ENCODE measurements at places on chromosomes 2 and 18.

DNA sequence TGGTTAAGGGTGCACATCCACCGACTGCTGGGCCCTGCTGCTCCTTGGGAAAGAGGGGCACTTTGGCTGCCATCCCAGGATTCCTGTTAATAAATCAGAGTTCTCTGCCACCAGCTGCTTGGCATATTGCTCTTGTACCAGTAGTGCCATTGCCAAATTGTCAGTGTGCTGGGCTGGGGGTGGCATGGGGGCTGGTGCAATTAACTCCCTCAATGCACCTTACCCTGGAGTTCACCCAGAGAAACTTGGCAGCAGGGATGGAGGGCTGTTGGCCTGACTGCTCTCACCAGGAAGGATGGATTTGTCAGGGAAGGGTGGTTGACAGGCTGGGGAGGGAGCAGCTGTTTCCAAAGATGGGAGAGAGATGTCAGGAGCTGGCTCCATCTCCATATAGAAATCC is 94.6 kb upstream of the SKOR2 start:
- no peak for DNase-seq

- no peak for DNase-seq
These were observed 388 bp downstream of the DTNA start for GRCh38 chr18:34710458-34710914.

GRCh38 chr2:85008252-85008651 is 37.3 kb downstream of the KCMF1 start:
- DNase-seq = no peak

DNA sequence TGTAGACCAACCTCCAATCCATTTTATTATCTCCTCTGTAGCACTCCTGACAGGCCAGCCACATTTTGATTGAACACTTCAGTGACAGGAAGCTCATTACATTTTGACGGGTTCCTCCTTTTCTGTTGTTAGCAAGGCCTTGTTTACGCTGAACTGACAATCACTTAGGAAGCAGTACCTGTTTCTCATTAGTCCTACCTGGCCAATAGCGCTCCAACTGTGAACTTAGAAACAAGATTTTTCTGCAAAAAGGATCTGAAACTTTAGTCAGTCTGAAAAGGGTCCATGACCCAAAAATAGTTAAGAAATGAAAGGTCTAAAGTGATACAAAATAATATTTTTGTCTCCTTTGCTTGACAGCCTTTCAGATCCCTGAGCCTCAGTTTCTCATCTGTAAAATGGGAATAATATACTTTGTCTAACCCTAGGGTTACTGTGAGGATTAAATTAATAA is 119.6 kb upstream of the MSTN start:
- DNase-seq = no peak

GRCh38 chr2:127155028-127155581 is 48.2 kb upstream of the BIN1 start:
- DNase-seq = no peak

- no peak for DNase-seq
These were observed 138.2 kb downstream of the HDAC4 start for GRCh38 chr2:239262484-239263230.

GRCh38 chr2:41926614-41927580 is 120.9 kb upstream of the PKDCC start:
- DNase-seq = no peak

- no peak for DNase-seq
These were observed 1.9 kb downstream of the CTLA4 start for GRCh38 chr2:203869223-203870042.

DNA sequence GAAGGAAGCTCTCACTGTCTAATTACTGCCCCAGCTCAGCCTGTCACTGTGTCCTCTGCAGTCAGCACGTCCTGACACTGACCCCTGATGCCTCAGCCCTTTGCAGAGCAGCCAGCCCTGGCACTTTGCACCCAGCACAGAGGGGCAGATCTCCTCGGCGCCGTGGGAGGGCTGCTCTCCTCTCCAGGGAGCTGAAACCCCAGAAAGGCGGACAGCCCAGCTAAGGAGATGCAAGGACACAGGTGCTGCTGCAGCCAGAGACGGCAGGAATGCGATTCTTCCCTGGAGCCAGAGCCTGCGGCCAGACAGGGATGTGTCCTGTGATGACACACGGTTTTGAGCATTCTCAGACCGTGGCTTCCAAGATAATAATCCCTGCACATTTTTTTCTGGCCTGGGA is 34.5 kb upstream of the SIX3 start:
- DNase-seq = no peak

DNA sequence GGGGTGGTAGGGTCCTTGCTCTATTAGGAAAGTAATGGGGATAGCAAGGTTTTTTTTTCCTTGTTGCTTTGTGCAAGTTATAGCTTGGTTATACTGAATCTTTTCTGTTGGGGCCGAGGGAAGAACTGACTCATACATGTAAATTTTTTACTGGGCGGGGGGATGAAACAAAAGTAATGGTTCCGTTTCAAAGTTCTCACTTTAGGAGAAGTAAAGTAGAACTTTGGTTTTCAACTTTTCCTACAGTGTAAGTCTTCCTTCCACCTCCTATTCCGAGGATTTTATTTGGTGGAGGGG is 1.1 kb downstream of the AFTPH start:
- DNase-seq = no peak

DNA sequence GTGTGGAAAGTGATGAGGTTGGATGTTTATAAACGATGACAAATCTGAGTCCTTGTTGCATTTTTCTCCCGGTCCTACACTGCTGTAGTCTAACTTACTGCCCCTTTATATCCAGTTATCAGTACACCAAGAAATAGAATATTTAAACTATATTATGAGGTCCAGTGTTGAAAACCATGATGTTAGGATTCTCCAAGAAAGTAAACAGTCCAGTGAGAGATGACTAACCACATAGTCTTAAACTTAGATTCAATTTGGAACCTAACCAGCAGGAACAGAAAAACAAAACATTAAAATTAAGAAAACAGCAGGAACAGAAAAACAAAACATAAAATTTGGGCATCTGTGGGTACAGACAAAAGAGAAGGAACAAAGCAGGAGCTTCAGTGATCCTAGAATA is 143.2 kb downstream of the TPGS2 start:
- DNase-seq = no peak

All from progenitor cell of endocrine pancreas (in vitro differentiated cells).